ENCODE measurements at places on chromosomes 3 and 15.

DNA sequence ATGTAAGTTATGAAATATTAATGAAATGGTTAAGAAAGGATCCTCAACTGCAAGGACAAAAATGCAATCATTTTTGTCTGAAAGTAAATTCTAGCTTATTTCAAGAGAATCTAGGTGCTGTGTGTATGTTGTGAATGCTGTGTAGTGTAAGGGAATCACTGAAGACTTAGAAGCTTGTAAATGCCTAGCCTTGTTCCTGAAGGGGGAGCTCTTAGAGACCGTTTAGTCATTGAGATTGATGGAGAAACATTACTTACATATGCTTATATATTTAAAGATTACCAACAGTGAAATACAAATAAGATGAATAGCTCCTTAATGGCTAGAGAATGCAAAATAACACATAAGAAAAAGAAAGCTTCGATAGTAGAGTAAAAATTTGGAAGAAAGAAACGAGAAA, 67.9 kb downstream of the CNTN4 start:
- DNase-seq: no peak

GRCh38 chr3:13843351-13843750, 36.5 kb downstream of the WNT7A start:
- DNase-seq: no peak

DNA sequence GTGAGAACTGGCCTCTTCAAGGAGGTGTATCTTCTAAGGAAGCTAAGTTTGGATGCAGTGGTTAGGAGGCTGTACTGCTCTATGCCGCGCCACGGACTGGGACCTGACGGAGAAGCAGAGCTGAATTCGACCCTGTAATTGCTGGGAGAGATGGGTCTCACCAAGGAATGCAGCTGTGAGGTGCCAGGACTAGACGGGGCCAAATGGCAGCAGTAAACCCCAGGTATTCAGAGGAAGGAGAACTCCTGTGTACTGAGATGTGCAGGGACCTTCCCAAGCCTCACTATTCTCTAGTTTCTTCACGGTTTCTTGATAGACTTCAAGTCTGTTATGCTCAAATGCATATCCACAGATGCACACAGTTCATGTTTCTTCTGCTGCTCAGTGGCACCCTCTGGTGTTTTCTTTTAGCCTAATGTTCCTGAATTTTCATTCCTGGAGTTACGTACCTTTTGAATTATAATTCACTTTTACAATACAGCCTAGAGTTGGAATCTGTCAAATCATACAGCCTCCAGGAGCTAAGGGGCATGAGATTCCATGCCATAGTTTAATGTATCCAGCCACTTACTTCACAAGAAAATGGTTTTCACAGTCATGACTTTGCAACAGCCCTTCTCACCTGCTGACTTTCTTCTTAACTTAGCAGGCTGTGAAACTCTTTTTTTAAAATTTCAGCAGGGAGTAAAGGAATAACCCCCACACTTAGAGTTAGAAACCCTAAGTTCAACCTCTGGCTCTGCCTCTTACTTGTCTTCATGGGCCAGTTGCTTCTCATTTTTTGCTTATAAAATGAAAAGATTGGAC, 61.8 kb downstream of the GLDN start:
- DNase-seq: no peak

DNA sequence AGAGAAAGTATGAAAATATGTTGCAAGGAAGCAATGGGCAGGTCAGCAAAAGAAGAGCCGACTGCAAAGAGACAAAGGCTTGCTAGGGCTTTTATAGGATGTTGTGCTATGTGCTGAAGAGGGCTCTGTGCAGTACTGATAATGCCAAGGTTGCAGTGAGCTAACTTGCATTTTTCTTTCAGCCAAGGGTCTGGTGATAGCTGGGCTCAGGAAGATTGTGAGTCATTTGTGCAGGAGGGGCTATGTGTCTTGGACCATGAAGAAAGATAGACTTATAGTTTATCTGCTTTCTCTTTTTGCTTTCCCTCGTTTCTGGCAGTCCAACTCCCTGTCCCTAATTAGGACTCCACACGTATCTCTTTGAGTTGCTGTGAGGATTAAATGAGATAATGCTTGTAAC, 64.5 kb upstream of the LRIG1 start:
- no peak for DNase-seq

- DNase-seq: no peak
Observed at GRCh38 chr15:42024303-42024702, 3.5 kb upstream of the PLA2G4E start.

GRCh38 chr3:114624047-114624445, 330.2 kb downstream of the TIGIT start:
- no peak for DNase-seq

DNA sequence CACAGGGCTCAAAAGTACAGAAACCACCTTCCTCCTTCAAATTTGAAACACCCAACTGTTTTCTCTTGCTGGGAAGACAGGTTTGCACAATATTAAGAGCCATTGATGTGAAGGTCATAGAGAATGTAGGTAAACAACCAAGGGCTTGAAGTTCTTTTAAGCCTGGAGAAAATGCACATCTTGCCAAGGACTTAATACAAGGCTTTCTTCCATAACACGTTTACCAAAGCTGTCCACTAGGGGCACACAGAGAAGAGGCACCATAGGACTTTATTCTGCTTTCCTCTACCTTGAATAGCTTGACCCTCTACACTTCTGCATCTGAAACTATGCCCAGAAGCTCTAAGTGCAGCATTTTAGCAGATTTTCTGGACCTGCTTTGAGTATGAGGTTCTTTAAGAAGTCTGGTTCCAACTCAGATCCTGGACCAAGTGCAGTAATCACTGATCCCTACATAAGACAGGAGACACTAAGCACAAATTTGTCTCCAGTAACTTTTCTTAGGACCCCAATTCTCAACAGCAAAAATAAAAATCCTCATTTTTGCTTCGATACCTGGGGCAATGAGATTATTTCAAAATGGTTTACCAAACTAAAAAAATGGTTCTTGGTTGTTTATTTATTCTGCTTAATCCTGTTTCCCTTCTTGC, 138.0 kb downstream of the FBN1 start:
- no peak for DNase-seq

DNA sequence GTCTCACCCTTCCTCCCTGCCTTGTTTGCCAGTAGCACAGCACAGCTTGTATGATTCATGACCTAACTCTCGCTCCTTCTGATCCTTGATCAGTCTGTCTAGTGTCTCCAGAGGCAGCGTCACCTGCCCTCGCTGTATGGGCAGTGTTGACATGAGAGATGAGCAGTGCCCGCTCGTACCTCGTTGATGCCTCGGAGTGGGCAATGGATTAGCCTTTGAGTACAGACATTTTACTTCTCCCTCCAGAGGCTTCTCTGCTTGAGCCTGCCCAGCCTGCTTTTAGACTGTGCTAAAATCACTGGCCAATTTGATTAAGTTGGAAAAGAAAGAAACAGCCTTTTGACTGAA, 569.0 kb downstream of the NTRK3 start:
- no peak for DNase-seq

GRCh38 chr3:98991393-98991792, 89.9 kb upstream of the DCBLD2 start:
- no peak for DNase-seq

DNA sequence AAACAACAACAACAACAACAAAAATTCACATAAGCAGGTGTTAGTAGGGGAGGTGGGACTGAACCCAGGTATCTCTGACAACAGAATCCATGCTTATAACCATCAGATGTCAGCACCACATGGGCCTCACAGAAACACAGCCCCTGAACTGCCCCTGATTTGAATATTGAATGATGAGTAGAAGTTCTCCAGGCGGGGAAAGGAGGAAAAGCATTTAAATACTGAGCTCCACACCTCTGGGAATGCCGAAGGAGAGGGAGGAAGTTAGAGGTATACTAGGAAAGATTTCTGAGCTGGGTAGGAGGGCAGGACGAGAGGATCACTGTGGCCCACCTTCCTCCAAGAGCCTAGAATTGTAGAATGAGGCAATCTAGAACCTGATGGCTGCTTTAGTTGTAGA, 31.9 kb upstream of the EIF4A2 start:
- DNase-seq: no peak

- DNase-seq: no peak
Observed at GRCh38 chr15:35723120-35723847, 177.3 kb upstream of the DPH6 start.

GRCh38 chr15:38650384-38650783, 85.8 kb upstream of the RASGRP1 start:
- no peak for DNase-seq

- DNase-seq: no peak
Observed at GRCh38 chr3:149299938-149300801, 33.3 kb downstream of the TM4SF18 start.

DNA sequence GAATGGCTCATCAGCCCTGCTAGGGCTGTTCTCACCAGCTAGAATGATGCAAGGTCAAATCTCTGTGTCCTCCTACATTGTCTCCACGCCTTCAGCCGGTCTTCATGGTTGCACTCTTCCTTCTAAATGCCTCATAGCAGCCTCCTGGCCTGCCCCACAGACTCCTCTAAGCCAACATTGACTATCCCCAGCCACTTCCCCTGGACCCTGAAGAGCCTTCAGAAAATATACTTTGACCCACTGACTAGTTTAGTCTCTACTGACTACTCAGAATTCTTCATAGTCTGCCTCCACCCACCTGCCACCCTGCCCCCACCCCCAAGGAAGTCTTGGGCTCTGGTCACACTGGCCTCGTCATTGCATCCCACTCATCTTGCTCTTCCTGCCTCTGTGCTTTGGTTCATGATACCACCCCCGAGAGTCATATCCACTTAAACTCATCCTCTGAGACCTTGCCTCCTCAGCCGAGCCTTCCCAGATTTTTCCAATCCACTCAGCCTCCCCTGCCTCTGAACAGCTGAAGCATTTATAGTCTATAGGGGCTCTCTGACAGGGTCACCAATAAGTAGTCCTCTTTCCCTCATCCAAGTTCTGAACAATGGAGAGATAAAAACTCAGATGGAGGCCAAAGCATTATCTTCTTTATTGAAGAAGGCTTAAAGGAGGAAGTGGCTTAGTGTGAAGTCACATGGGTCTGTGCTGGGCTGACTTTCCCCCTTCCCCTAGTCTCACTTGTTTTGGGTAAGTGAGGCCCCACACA, 9.5 kb upstream of the DOCK3 start:
- no peak for DNase-seq

DNA sequence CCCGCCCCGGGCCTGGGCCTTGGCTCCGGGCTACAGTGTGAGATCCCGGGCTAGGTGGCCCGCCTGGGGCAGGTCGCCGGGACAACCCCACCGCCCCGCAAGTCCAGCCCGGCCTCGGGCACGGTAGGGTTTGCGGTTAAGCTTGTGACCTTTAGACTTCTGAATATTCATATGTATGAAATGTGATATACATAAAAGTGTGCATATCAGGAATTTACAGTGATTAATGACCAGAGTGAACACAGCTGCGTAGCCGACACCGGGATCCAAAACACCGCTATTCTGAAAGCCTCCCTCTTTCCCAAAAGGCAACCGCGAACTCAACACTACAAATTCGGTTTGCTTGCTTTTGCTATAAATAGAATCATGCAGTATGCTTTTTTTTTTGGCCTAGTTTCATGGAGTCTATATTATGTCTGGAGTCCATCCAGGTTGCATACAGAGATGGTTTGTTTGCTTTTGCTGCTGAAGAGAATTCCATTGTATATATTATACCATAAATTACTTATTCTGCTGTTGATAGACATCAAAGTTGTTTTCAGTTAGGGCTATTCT, 636 bp upstream of the SNRPA1 start:
- no peak for DNase-seq

- DNase-seq: no peak
Observed at GRCh38 chr3:39025222-39025970, 26.3 kb downstream of the SCN11A start.

- DNase-seq: no peak
Observed at GRCh38 chr3:27060336-27060735, 308.8 kb downstream of the NEK10 start.

DNA sequence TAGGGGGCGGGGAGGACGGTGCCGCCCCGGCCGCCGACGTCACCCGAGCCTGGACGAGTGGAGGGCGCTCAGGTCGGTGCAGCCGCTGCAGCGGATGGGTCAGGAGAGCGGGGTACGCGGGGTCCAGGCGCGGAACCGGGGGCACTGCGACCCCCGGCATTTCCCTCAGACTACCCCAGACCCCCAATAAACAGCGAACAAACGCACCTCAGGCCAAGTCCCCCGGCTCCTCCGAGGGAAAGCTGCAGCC, 78.9 kb downstream of the IQSEC1 start:
- no peak for DNase-seq

DNA sequence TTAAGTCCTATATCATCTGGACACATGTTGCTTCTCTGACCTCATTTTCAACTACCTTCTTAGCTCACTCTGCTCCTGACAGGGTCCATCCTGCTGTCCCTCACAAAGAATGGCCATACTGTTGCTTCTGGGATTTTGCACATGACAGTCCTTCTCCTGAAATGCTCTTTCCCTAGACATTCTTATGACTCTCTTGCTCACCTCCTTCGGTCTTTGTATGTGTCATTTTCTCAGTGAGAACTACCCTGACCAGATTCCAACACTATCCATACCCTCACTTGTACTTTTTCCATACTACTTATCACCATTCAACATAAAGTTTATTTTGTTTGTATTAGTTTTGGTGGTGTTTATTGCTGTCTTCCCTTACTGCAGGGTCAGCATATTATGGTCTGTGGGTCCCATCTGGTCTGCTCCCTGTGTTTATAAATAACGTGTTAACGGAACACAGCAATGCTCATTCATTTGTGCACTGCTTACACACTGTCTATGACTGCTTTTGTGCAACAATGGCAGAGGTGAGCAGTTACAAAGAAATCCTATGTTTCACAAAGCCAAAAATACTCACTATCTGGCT, 159.5 kb downstream of the SPATA16 start:
- no peak for DNase-seq

- DNase-seq: no peak
Observed at GRCh38 chr3:15630646-15631350, 29.3 kb downstream of the BTD start.

- no peak for DNase-seq
Observed at GRCh38 chr3:53617893-53618523, 123.6 kb downstream of the CACNA1D start.

DNA sequence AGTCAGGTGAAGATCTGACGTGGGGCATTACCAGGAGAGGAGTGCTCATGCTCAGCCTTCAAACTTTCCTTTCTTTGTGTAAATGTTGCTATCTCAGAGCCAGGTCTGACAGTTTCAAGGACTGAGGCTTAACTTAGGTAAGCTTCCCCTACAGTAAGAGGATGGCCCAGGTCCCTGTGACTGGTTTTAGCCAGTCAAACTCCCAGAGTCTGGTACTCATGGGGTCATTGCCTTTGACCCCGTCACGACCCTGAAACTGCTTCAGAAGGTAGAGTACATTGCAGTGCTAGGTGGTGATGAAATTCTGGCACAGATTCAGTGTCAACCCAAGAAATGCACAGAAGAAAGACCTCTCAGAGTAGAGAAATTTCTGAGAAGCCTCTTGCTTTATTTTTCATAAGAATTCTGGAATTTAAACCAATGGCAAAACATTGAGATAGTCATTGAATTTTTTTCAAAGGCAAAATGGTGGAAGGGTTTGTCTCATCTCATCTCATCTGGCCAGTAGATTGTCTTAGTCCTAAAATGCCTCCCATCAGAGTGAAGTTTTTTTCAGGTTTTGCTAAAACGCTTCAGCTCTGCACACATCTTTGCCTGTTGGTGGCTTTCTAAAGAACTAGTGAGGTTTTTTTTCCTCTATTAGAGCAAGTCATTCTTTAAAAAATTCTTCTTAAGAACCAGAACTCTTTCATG, 23.1 kb downstream of the ZBTB38 start:
- DNase-seq: no peak
